ENCODE measurements at places on chromosomes 16 and 17. TPM values are rescaled to one million over a fixed set of nuclear protein-coding genes. Genes with fewer than 3 reads are reported as not detected.

TBC1D3K gene
- not detected for total RNA-seq

TMIGD1 gene
- not detected for total RNA-seq

DNA sequence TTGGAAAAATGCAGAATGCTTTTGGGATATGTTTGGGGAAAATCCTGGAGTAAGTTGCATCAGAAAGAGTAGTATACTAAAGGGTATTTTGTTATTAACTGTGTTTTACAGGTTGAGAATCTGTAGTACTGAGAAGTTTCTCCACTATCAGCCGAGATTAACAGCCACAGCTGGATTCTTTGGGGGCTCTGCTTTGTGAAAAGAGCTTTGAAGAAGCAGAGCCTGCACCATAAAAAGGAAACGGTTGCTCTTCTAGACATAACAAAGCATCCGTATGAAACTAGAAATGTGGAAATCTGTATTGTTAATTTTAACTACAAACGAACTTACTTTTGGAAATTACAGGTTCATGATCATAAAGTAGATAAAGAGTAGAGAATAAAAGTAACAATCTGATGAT, 5.3 kb downstream of the NLK start:
- no peaks in the 10 kb centered on the region for H3K36me3 ChIP-seq
- no peak overlapping the region for H3K4me3 ChIP-seq
- H3K4me1 ChIP-seq, result peaks cover 46% of the 10 kb centered on the region
- no peak for DNase-seq

P2RX1 gene
- total RNA-seq, result 86.5 TPM

TSPOAP1 gene
- total RNA-seq, result 30.7 TPM

ABCA8 gene
- not detected for total RNA-seq

AKTIP gene
- 27.3 TPM for total RNA-seq

DNA sequence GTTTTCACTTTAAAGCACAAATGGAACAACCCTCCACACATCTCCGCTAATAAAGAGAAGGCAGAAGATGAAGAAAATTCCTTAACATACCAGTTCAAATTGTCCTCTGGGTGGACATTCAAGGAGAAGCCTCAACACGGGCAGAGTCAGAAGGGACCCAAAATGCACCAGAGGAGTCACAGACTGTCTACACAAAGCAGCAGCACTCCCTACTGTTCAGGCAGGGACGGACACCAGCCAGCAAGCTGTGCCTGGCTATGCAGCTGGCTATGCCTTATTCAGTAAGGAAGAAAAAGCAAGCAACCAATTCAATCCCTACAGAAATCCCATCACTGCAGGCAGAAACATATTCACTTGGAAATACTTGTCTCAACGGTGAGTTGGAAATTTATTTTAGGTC, 8.1 kb downstream of the DNAJC7 start:
- H3K4me1 ChIP-seq, result peaks cover 8% of the 10 kb centered on the region
- no peak overlapping the region for H3K4me3 ChIP-seq
- H3K27ac ChIP-seq, result no peak overlapping the region
- DNase-seq, result no peak

GRCh38 chr16:27174007-27174406, 29.3 kb upstream of the KDM8 start:
- no peaks in the 10 kb centered on the region for H3K27me3 ChIP-seq
- H3K4me1 ChIP-seq, result peaks cover 50% of the 10 kb centered on the region
- H3K4me3 ChIP-seq, result no peak overlapping the region

DNA sequence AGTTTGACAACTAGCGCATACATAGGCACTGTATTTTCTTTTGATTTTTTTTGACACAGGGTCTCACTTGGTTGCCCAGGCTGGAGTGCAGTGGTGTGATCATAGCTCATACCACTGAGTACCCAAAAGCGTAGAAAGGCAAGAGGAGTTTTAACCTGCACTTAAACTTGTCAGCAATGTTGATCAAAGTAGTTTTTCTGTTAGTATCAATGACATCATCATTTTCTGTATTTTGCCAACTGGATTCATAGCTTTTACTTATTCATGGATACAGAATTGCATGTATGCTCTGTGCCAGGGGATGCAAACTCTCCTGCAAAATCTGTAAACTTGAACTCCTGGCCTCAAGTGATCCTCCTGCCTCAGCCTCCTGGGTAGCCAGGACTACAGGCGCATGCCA, 55.9 kb upstream of the ATP2A3 start:
- H3K4me1 ChIP-seq, result no peaks in the 10 kb centered on the region
- no peak overlapping the region for H3K4me3 ChIP-seq
- H3K27ac ChIP-seq, result no peak overlapping the region
- DNase-seq, result no peak
- no peaks in the 10 kb centered on the region for H3K27me3 ChIP-seq

DNA sequence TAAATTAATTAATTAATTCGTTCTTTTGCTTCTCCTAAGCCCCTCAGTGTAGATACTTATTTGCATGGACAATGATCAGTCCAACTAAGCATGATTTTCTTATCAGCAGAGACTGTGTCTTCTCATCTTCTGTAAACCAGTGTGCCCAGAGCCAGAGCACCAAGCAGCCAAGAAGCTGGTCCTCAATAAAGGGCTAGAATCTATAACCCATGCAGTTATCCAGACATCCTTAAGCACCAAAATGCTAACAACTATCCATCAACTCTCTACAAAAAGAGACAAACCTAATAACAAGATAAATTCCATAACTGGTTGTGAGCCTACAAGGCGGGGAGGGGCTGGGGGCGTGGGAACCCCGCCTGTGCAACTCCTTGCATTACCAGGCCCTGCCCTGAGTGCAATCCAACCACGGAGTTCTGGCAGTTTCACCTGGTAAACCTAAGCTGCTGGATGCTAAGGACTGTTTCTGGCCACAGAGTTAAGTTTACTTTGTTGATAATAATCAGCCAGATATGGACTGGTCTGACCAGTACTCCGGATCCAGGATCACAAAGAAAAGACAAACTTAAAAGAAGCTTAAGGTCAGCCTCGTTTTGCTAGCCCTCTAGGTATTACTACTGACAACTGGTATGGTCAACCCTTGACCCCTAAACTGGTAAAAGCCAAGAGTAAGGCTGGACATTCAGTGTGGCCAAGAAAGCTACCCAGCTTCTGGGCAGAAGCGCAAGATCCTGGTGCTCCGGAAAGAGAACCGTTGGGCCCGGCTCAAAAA, 51.5 kb downstream of the ZFHX3 start:
- DNase-seq, result no peak
- H3K4me3 ChIP-seq, result no peak overlapping the region
- H3K27me3 ChIP-seq, result no peaks in the 10 kb centered on the region
- H3K36me3 ChIP-seq, result no peaks in the 10 kb centered on the region
- no peak overlapping the region for H3K27ac ChIP-seq

EVI2B gene
- total RNA-seq, result 125 TPM

- H3K27ac ChIP-seq, result no peak overlapping the region
- no peaks in the 10 kb centered on the region for H3K4me1 ChIP-seq
- no peaks in the 10 kb centered on the region for H3K27me3 ChIP-seq
- no peak for DNase-seq
These were observed 27.7 kb downstream of the PPM1E start for GRCh38 chr17:58783380-58783779.

- no peak for DNase-seq
- H3K36me3 ChIP-seq, result no peaks in the 10 kb centered on the region
- peaks cover 9% of the 10 kb centered on the region for H3K4me1 ChIP-seq
- no peak overlapping the region for H3K27ac ChIP-seq
- H3K4me3 ChIP-seq, result no peak overlapping the region
These were observed 128.5 kb downstream of the MRTFB start for GRCh38 chr16:14199624-14200023.

WNT9B gene
- total RNA-seq, result not detected

DNA sequence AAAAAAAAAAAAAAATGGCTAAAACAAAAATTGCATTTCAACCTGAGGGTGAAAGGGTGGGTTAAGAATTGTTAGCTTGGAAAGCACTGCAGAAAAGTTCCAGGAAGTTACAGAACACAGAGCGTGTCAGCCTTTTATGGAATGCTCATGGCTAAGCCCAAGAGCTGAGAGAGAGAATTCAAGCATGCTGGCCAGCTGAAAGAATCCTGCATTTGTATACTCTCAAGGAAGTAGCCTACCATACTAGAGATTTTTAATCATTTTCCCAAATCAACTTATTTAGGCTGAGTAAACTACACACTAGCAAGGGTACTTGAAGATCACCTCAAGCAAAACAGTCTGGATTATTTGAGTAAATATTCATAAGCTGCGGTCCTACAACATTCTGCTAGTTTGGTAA, 153.9 kb downstream of the KCNJ2 start:
- no peaks in the 10 kb centered on the region for H3K4me1 ChIP-seq
- H3K27ac ChIP-seq, result no peak overlapping the region
- H3K36me3 ChIP-seq, result no peaks in the 10 kb centered on the region
- H3K27me3 ChIP-seq, result no peaks in the 10 kb centered on the region
- H3K4me3 ChIP-seq, result no peak overlapping the region

DNA sequence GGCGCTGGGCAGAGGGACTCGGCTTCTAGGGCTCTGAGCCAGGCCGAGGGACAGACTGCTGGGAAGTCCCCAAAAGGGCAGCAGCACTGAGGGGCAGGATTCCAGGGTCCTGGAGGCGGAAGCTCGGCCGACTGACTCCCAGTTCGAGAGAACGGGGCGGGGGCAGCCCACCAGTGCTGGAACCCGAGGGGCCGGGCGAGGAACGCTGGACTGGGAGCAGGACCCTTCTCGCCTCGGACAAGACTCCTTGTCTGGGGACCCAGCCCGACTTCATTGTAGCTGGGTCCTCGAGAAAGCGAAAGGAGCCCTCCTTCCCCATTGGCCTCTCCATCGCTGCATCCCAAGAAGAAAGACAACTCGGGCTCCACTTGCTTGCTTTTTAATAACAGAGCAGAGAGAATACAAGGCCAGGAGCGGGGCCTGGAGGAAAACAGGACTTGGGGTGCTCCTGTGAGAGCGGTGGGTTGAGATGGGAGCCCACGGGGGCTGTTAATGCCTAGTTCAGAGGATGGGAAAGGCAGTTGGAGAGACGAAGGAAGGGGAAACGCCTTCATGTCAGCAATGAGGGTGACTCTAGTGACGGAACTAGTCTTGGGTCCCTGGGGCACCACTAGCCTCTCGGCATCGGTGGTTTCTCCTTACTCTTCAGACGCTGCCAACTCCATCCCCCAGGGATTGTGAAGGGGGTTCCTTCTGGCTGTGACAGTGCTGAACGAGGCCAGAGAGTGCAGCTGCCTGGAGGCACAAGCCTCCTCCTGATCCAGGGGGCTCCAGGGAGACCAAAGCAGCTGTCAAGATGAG, 492 bp upstream of the CAMTA2 start:
- peak overlapping the region; percentile 84 for H3K4me3 ChIP-seq
- no peaks in the 10 kb centered on the region for H3K27me3 ChIP-seq

GRCh38 chr17:79840269-79840988, 1.2 kb upstream of the CBX4 start:
- peaks cover 11% of the 10 kb centered on the region for H3K36me3 ChIP-seq
- H3K4me3 ChIP-seq, result no peak overlapping the region

DNA sequence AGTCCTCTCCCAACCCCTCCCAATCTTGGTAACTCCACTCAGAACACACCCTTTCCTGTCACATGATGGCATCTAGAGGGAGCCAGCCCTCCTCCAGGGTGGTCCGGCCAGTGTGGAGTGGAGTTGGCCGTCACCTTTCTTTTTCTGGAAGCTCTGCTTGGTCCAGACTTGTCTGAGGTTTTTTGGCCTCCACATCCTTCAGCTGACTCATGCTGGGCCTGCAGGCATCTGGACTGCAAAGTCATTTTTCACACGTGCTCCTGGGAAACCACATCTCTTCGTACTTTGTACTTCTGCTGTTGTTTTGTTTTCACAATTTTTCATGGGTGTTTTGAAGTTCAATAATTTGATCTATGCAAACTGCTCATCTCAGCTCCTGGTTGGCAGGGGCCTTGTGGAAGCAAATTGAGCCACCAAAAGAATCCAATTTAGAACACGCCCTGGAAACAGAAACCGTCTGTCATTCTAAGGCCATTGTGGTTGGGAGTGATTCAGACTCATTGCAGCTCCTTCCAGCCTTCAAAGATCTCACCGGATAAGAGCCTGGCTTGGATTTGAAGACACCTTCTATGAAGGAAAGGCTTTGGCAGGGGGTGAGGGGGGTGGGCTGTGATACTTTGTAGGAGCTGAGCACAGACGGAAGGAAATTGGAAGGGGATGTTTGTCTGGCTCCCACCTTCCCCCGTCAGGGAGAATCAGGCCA, 42.4 kb upstream of the NF1 start:
- no peaks in the 10 kb centered on the region for H3K27me3 ChIP-seq
- H3K36me3 ChIP-seq, result no peaks in the 10 kb centered on the region
- DNase-seq, result no peak
- H3K4me3 ChIP-seq, result no peak overlapping the region
- H3K27ac ChIP-seq, result no peak overlapping the region

GRCh38 chr16:66434619-66435430, 7.7 kb downstream of the BEAN1 start:
- no peaks in the 10 kb centered on the region for H3K36me3 ChIP-seq
- H3K4me3 ChIP-seq, result no peak overlapping the region
- no peaks in the 10 kb centered on the region for H3K4me1 ChIP-seq
- peaks cover 15% of the 10 kb centered on the region for H3K27me3 ChIP-seq
- no peak for DNase-seq
- no peak overlapping the region for H3K27ac ChIP-seq

GRCh38 chr17:79919164-79919585, 79.9 kb upstream of the CBX4 start:
- H3K4me3 ChIP-seq, result no peak overlapping the region
- DNase-seq, result no peak
- H3K27ac ChIP-seq, result no peak overlapping the region
- no peaks in the 10 kb centered on the region for H3K36me3 ChIP-seq

DNA sequence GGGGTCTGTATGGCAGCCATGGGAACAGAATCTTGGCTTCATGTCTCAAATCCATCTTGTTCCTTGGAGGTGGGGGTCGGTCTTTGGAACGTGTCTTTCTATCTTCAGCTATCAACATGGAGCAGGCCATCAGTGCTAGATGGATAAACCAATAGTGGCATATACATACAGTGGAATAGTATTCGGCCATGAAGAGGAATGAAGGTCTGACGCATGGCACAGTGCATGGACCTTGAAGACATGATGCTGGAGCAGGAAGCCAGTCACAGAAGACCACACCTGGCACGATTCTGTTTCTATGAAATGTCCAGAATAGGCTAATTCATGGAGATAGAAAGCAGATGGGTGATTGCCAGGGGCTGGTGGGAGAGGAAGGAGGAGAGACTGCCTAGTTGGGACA, 7.8 kb downstream of the KCNG4 start:
- no peaks in the 10 kb centered on the region for H3K27me3 ChIP-seq
- H3K4me3 ChIP-seq, result no peak overlapping the region
- H3K4me1 ChIP-seq, result no peaks in the 10 kb centered on the region
- no peaks in the 10 kb centered on the region for H3K36me3 ChIP-seq
- no peak overlapping the region for H3K27ac ChIP-seq
- no peak for DNase-seq

FLOT2 gene
- 251 TPM for total RNA-seq

DNA sequence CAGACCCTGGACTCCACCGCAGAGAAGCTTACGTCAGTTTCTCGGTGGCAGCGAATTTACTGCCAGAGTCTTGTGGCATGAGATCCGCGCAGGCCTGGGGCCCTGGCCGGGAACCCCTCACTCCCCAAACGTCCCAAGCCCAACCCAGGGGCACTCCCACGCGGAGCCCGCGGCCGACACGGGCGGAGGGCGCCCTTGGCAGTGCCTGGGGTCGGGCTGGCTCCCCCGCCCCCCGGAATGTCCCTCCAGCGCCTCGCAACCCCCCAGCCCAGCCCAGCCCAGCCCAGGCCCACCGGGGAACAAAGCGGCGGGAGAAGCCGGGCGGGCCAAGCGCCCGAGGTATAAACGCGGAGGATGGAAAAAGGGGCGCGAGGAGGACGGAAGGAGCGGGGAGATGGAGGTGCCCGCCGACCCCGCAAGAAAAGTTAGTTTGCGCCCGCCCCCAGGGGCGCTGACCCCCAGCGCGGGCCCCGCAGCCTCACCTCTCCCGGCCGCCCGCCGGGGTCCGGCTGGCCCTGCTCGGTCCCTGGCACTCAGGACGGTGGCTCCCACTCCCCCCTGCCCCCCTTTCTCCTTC, 330 bp downstream of the CASKIN2 start:
- peaks cover 39% of the 10 kb centered on the region for H3K4me1 ChIP-seq
- H3K27ac ChIP-seq, result no peak overlapping the region
- H3K4me3 ChIP-seq, result peak overlapping the region; percentile 63
- no peaks in the 10 kb centered on the region for H3K36me3 ChIP-seq
- peak; percentile 40 for DNase-seq
- no peaks in the 10 kb centered on the region for H3K27me3 ChIP-seq
